Endothelial cell (in vitro differentiated cells): ENCODE measurements at places on chromosomes 5 and 9.

DNA sequence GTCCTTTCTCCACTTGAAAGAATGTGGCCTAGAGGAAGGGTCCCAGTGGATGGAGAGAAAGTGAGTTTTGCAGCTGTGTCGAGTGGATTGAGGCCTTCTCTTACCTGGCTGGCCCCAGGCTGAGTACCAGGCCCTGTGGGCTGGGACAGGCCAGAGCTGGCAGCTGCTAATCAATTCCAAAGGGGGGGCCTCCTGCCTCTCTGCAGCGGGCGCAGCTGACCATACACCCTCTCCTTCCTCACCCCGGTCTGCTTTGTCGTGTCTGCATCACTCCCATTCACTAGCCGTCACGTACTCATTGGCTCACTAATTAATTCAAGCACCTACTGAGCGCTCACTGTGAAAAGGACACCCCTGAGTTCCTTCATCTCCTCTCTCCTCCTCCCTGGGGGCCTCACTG lies 58.4 kb upstream of the PITX1 start:
- no peak for DNase-seq

GRCh38 chr5:38426986-38427950 lies 129.2 kb downstream of the LIFR start:
- no peak for DNase-seq

- DNase-seq: no peak
Observed at GRCh38 chr9:100515578-100516494, 42.9 kb downstream of the TMEFF1 start.

GRCh38 chr9:129287619-129288305 lies 109.7 kb upstream of the IER5L start:
- DNase-seq: no peak

DNA sequence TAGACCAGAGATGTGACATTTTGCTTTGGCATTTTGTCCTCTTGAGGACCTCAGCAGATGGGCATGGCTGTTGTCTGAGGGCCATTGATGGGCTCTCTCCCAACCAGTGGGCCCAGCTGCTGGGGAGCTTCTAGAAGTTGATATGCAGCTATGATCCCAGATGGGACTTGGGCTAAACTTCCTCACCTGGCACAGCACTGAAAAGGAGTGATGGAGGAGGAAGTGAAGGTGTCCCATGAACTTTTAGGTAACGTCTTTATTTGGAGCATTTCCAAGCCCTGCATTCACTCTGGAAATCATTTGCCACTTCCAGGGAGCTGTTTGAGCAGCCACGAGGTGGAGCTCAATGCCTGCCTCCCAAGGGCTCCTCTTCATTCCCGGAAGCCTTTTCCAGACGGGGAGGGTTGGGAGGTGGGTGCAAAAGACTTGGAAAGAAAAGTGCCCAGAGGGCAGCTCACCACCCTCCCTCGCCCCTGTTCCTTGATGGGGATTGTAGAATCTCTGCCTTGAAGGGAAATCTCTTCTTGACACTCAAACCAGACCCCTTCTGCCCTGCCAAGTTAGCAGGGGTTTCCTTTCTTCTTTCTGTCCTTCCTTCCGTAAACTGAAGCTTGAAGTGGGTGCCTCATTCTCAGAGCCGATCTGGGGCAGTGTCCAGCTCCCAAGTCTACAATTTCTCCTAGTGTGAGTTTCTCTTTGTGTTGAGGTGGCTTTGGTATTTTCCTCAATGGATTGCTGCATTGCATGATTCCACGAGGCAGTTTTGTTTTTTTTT lies 18.1 kb upstream of the NEUROG1 start:
- peak; percentile 34 for DNase-seq

GRCh38 chr5:55278778-55279177 lies 28.7 kb downstream of the DHX29 start:
- no peak for DNase-seq

GRCh38 chr9:95954940-95955339 lies 79.4 kb downstream of the ERCC6L2 start:
- no peak for DNase-seq

GRCh38 chr5:178274781-178275537 lies 42.4 kb upstream of the PHYKPL start:
- DNase-seq: no peak
